ENCODE measurements at places on chromosomes 5 and 9.

GRCh38 chr5:136089791-136090190 lies 42.9 kb upstream of the SMAD5 start:
- no peak for DNase-seq

DNA sequence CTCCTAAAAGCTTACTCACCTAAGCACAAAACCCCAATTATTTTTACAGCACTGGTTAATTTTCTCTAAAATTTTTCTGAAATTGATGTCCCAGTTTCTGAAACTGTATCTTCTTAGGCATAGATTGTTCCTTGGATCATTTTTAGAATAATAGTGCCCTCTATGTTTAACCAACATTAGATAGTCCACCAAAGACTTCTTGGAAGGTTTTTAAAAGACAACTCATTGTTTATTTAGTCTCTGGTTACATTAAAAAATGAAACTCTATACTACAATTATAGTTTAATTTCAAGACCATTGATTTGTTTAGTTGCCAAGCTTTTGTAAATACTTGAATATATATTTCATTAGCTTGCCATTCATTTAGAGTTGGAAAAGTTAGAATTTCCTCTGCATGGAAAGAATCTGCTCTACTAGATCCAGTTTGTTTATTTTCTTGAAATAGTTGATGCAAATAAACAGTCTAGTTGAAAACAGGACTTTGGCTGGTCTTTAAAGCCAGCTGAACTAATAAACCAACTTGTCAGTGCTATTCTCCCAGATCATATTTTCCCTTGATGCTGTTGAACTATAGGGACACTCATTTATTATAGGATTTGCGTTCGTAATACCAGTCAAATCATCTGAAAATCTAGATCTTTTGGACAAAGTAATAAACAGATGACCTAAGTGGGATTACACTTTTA lies 990.5 kb downstream of the TLE1 start:
- no peak for DNase-seq

DNA sequence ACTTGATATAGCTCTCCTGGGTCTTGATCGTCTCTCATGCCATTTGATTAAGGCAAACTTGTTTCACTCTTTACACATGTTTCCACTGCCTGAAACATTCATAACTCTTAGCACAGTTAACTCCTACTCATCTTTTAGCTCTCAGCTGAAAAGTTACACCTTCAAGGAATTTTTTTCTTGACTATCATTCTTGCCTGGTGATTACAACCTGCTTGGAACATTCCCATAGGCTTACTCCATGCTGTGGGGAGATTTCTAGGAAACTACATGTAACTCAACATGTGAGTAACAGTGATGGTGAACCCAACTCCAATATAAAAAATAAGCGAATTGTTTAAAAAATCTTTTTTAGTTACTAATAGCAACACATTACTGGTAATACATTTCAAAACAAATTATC lies 224.1 kb upstream of the MPDZ start:
- no peak for DNase-seq

DNA sequence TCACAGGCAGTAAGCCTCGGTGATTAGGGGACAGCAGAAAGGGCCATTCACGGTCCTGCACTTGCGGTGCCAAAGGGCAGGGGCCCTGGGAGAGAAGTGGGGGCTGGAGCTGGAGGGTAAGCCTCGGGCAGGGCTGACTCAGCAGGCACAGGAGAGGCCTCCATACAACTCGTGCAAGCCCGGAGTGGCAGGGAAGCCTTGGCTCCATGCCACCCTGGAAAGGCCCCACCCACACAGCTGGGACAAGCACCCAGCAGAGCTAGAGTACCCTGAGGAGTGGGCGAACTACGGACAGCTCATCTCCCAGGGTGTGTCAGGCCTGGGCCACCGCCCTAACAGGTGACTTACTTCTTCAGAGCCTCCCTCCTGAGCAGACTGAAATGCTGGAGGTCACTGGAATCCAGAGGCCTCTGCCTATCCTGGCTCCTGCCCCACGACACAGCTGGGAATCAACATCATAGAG lies 5.6 kb upstream of the CAMK2A start:
- no peak for DNase-seq

- DNase-seq: no peak
Observed at GRCh38 chr9:78023003-78023741, 8.4 kb downstream of the GNAQ start.

DNA sequence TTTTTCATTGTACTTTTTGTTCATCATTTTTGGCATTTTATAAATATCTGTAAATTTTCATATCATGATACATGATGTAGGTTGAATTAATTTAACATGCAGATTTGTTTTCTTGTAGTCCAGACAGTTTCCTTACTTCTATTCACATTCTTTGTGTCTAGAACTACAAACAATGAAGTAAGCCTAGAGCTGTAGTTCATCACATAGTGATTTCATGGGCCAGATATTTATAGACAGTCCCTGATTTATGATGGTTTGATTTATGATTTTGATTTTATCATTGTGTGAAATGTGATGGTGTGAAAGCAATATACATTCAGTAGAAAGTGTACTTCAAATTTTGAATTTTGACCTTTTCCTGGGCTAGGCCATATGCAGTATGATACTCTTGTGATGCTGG lies 139.0 kb downstream of the ARHGEF28 start:
- no peak for DNase-seq

- no peak for DNase-seq
Observed at GRCh38 chr5:42872865-42873264, 61.2 kb upstream of the SELENOP start.

- DNase-seq: no peak
Observed at GRCh38 chr5:11803436-11803835, 100.8 kb downstream of the CTNND2 start.

DNA sequence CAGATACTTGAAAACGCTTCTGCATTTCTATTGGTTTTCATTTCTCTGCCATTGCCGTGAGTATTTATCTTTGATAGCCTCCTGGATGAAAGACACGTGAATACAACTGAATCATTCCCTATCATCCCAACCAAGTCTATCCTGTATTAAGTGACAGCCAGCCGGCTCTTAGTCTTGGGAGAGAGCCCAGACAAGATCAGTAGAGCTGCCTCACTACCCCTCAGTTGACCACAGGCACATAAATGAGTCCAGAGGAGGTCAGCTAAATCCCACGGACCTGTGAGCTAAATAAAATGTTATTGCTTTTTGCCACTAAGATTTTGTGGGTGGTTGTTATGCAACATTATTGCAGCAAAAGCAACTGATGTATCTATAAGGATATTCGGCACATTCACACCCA lies 639.0 kb upstream of the ACO1 start:
- DNase-seq: no peak

- DNase-seq: no peak
Observed at GRCh38 chr9:90446200-90446948, 196.2 kb downstream of the DIRAS2 start.

- no peak for DNase-seq
Observed at GRCh38 chr5:82222597-82223574, 55.3 kb downstream of the RPS23 start.

GRCh38 chr9:14554886-14555285 lies 138.3 kb downstream of the ZDHHC21 start:
- no peak for DNase-seq

DNA sequence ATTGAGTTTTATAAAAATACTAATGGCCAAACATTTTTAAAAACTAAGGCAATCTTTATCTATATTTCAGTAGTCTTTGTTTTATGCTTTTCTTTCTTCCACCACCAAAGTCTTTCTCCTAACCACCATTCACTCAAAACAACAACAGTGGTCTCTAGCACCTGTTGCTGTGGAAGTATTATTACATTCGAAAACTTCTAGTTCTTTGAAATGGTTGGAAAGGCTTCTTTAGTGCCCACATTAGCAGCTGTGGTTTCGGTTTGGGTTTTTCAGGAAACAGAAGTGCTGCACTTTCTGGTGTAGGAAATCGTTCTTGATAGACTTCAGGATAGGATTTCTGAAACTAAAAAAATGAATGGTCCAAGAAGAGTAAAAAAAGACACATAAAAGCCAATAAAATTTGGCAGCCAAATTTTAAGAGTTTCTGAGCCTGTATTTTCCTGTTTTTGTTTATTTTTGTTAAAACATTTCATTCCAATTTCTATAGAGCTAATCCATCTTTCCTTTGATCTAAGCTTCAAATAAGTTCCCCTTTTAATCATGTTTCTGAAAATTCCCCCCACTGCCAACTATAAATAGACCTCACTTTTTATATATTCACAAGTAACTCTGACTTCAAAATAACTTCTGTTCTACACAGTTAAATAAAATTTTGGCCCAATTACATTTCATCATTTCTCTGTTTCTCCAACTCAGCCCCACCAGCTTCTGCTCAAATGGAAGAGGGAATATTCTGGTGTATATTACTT lies 102.2 kb downstream of the DEPDC1B start:
- no peak for DNase-seq

DNA sequence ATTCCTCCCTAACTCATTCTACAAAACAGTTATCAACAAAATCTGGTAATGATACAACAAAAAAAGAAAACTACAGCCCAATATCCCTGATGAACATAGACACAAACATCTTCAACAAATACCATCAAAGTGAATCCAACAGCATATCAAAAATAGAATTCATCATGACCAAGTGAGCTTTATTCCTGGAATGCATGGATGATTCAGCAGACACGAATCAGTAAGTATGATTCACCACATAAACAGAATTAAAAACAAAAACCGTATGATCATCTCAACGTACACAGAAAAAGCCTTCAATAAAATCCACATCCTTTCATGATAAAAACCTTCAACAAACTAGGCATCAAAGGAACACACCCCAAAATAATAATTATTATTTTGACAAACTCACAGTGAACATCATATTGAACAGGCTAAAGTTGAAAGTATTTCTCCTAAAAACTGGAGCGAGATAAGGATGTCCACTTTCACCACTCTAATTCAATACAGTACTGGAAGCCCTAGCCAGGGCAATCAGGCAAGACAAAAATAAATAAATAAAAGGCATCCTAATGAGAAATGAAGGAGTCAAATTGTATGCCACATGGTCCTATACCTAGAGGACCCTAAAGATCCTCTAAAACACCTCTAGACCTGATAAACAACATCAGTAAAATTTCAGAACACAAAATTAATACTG lies 305.1 kb upstream of the RGMB start:
- no peak for DNase-seq

- no peak for DNase-seq
Observed at GRCh38 chr5:83488271-83488670, 16.7 kb downstream of the VCAN start.

GRCh38 chr9:127505396-127506116 lies 54.2 kb downstream of the LRSAM1 start:
- DNase-seq: peak; percentile 42

GRCh38 chr5:132087661-132088060 lies 14.1 kb downstream of the CSF2 start:
- DNase-seq: no peak

- no peak for DNase-seq
Observed at GRCh38 chr5:180376511-180376910, 23.4 kb upstream of the GFPT2 start.

DNA sequence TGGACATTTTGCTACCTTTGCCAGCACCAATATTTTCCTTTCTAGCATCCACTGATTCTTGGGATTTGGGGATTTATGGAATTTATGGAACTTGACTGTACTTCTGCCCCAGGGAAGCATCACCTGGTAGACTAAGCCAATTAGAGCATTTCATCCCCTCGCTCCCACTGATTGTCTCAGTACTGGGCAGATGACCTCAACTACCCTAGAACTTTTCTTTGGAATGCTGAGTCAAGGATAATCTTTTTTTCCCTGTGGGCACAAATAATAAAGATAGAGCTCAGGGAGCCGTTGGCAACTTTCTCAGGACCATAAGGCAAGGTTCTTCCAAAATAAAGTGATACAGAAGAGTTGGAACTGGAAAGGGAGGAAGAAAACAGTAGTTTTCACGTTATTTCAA lies 438.4 kb downstream of the PLK2 start:
- DNase-seq: no peak

GRCh38 chr5:103461243-103461642 lies 101.3 kb downstream of the NUDT12 start:
- no peak for DNase-seq

- no peak for DNase-seq
Observed at GRCh38 chr5:5480481-5481111, 58.1 kb downstream of the ICE1 start.

GRCh38 chr9:108035487-108035886 lies 545.9 kb upstream of the KLF4 start:
- no peak for DNase-seq

DNA sequence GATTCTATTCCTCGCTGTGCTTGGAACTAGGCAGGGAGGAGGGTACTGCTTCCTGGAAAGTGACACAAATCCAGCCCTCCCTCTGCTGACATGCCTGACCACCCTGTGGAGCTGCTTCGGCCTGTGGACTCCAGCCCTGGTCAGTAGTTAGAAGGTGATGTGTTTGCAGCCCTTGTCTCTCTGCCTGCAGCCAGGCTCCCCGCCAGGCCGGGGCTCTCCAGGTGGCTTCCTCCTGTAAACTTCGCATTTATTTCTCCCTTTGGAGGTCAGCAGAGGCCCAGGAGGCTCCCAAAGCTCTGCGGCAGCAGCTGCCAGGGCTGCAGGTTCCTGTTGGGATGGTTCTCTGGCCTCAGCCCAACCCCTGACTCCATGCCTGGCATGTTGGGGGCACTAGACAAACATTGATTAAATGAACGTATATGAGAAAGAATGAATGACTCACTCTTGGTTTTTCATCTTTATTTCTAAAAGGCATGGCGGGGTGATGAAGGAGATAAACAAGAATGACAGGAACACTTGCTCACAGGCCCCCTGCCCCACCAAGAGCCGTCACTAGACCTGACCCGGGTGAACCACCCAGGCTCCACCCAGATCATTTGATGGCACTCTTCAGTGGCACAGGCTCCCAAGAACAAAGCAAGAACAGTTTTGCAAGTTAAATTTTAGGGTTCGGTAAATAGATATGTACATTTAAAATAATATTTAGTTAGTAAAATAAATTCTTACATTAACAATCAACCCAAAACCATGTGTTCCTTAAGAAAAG lies 8.4 kb upstream of the IRX2 start:
- no peak for DNase-seq

GRCh38 chr9:23594421-23594820 lies 231.6 kb downstream of the ELAVL2 start:
- DNase-seq: no peak

- no peak for DNase-seq
Observed at GRCh38 chr5:159198063-159199036, 11.0 kb downstream of the RNF145 start.

DNA sequence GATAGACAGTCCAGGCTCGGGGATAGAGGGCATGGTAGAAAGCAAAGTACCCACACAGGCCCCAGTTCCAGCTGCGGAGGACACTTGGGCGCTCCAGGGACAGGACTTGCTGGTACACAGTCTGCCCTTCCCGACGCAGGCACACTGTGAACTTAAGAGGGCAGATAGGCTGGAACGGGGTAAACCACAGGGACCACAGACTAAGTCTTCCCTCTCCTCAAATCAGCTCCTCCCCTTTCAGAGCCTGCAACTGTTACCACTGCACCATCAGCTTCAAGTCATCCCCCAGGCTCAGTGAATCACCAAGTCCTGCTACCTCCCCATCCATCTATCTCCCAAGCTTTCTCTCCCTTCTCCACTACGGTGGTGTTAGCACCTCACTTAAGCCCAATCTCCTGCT lies 7.3 kb downstream of the GBA2 start:
- no peak for DNase-seq

- no peak for DNase-seq
Observed at GRCh38 chr5:40734986-40735385, 20.8 kb downstream of the TTC33 start.

GRCh38 chr9:82799286-82799685 lies 263.7 kb downstream of the RASEF start:
- no peak for DNase-seq

Data from stimulated activated CD4-positive, alpha-beta T cell treated with anti-CD3 and anti-CD28 coated beads, Interleukin-4, amount 100 ng/mL, for 48 hours (primary cell).